ENCODE measurements at places on chromosomes 6 and 20.

- no peak overlapping the region for H3K4me3 ChIP-seq
- no peaks in the 10 kb centered on the region for H3K36me3 ChIP-seq
- DNase-seq: peak; percentile 16
- peaks cover 16% of the 10 kb centered on the region for H3K27me3 ChIP-seq
- H3K27ac ChIP-seq: no peak overlapping the region
These were observed 130.3 kb downstream of the GRM4 start for GRCh38 chr6:34015586-34015985.

- DNase-seq: no peak
- no peaks in the 10 kb centered on the region for H3K4me1 ChIP-seq
- H3K27me3 ChIP-seq: no peaks in the 10 kb centered on the region
- peaks cover 11% of the 10 kb centered on the region for H3K36me3 ChIP-seq
- no peak overlapping the region for H3K4me3 ChIP-seq
These were observed 68.3 kb upstream of the ASF1A start for GRCh38 chr6:118825661-118826060.

DNA sequence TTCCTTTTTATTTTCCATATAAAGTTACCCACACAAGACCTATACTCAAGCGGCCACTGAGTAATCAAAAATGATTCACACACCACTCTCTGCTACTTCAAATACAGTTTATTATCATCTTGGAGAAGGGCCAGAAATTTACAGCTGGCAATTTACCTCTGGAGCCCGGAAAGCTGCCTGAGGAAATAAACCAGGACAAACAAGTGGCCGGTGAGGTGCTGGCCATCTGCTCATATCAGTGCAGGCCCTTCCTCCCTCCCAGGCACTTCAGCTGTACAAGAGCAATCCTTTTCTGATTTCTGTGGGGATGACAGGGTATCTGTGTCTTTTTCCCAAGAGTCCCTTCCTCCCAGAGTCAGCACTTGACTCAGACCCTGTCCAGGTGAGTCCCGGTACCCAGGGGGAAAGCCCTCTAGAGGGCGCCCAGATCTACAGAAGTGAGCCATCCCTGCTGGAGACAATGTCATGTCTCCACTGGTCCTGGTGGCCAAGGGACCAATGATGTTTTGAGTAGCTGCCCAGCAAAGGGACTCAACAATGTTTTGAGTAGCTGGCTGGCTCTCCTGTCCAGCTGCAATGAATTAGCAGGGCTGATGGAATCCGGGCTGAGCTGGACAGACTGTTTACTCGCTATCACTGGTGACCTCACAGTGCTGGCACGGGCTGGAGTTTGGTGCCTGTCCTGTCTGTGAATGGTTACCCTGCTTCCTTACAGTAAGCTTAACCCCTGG is 23.6 kb downstream of the LRP11 start:
- peak overlapping the region; percentile 88 for H3K27ac ChIP-seq
- H3K36me3 ChIP-seq: peaks cover 5% of the 10 kb centered on the region
- H3K27me3 ChIP-seq: no peaks in the 10 kb centered on the region
- H3K4me1 ChIP-seq: peaks cover 44% of the 10 kb centered on the region

DNA sequence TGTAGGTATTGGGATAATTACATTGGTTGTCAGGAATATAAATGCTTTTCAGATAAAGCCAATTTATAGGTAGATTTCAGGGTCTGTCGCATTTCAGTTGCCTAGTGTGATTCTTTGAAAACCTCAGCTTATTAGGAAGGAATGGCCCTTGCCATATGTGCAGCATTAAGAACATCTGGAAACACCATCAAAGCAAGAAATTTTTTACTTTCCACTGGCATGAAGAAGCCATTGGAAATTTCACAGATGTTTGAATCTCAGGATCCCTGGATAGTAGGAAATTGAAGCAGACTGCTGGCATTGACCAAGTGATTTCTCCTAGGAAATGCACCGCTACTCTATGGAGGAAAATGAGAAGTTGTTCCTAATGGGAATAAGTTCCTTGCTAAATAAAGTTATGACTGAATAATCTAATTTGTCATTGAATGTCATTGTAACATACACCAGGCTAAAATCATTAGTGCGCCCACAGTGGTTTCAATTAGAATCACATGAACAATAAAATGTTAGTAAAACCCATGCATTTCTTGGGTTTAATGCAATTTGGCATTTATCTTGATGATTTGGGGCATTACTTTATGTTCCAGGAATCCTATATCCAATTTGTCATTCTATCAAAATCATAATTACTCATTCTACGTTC is 950.1 kb downstream of the EPHA7 start:
- no peaks in the 10 kb centered on the region for H3K4me1 ChIP-seq
- no peaks in the 10 kb centered on the region for H3K27me3 ChIP-seq
- H3K36me3 ChIP-seq: no peaks in the 10 kb centered on the region
- DNase-seq: no peak

DNA sequence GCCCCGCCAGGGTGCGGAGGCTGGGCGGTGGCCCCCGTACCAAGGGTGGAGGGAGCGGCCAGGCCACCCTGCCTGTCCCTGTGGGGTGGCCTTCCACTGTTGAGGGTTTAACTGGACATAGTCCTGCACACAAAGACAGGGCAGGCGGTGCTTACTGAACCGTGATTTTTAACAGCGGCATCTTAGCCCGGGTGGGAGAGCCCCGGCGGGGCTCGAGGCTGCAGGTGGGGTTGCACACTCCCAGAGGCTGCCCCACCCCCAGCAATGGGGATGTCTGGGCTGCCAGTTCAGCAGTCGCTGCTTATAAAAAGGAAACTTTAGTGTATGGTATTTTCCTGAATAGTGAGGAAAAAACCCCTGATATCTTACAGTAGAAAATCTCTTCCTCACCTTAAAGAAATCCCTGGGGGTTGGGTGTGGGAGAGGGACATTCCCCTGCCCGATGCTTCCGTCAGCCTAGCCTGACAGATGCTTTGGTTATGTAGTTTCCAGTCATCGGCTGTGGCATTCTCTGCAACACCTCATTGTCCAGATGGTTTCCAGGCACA is 79.4 kb downstream of the IRF4 start:
- H3K27ac ChIP-seq: no peak overlapping the region
- peaks cover 8% of the 10 kb centered on the region for H3K27me3 ChIP-seq
- no peaks in the 10 kb centered on the region for H3K36me3 ChIP-seq
- H3K4me1 ChIP-seq: no peaks in the 10 kb centered on the region

DNA sequence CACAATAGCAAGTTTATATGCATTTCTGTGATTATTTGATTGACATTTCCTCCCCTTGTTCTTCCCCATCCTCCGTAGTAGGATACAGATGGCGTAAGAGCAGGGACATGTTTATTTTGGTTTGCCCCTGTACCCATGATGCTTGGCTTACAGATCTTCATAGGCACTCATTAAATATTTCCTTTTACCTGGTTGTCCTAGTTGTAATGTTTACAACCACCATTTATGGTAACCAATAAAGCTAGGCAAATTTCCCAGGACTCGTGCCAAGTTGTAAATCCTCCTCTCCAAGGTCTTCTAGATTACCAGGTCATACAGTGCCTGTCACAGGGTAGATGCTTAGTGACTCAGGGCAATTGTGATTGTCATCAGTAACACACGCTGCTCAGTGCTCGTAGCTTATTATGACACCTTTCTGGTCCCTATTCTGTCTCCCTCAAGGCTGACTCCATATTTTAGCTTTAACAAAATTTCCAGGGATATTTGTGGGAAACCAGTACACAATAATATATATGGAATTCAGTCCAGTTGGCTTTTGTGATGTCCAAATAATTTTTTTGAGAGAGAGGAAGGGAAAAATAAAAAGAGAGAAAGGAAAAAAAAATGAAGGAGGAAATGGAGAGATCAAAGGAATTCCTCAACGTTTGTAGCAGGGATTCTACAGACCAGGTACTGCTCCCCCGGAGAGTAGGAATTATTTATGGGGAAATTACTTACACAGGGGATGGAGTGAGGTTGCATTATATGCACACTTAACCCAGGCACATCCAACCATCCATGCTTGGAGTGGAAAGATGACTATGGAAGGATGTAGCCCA is 24.6 kb downstream of the CYP24A1 start:
- peaks cover 5% of the 10 kb centered on the region for H3K4me1 ChIP-seq
- no peak overlapping the region for H3K27ac ChIP-seq
- no peak overlapping the region for H3K4me3 ChIP-seq
- H3K36me3 ChIP-seq: no peaks in the 10 kb centered on the region
- no peak for DNase-seq

DNA sequence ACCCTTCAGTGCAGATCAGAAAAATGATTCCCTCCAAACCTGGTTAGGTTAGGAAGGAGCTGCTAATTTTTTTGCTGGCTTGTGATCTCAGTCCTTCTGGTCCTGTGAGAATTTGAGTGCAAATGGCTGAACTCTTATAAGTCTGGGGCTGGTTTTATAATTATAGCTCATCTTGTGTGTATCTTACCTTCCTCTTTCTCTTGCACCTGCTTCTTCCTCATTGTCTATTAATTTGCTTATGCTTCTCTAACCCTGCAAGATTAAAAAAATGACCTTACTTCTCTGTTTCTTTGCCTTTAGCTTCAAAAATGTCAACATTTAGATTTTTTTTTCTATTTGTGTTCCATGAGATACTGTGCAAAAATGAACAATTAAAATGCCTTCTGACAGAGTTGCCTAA is 576.2 kb downstream of the DHX35 start:
- H3K27me3 ChIP-seq: no peaks in the 10 kb centered on the region
- no peak for DNase-seq
- H3K36me3 ChIP-seq: no peaks in the 10 kb centered on the region
- no peak overlapping the region for H3K4me3 ChIP-seq
- H3K4me1 ChIP-seq: no peaks in the 10 kb centered on the region

- H3K4me3 ChIP-seq: no peak overlapping the region
- no peak overlapping the region for H3K27ac ChIP-seq
- no peaks in the 10 kb centered on the region for H3K36me3 ChIP-seq
These were observed 161.2 kb upstream of the OGFRL1 start for GRCh38 chr6:71127374-71127773.

DNA sequence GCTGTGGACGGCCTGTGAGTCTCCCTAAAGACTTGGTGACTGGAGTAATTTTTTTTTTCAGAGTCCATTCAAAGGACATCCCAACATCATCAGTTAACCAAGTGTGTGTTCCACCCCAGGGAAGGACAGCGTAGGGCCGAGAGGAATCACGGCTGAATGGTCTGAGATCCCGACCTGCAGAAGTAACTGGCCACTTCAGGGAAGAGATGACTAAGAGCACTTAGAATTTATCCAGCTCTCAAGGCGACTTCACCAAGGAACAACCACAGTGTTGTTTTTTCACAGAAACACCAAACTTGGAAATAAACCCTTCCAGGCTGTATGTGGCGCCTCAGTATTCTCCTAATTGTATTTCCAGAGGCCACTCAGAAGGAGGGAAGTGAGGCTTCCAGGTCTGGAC is 231.6 kb downstream of the FNDC1 start:
- no peaks in the 10 kb centered on the region for H3K4me1 ChIP-seq
- H3K4me3 ChIP-seq: no peak overlapping the region
- no peaks in the 10 kb centered on the region for H3K36me3 ChIP-seq
- H3K27ac ChIP-seq: no peak overlapping the region

GRCh38 chr6:57262901-57263694 is 41.0 kb upstream of the RAB23 start:
- peak overlapping the region; percentile 98 for H3K27ac ChIP-seq
- peak overlapping the region; percentile 68 for H3K4me3 ChIP-seq
- DNase-seq: peak; percentile 93
- peaks cover 100% of the 10 kb centered on the region for H3K4me1 ChIP-seq

GRCh38 chr6:3291987-3292386 is 33.2 kb downstream of the PSMG4 start:
- peaks cover 37% of the 10 kb centered on the region for H3K27me3 ChIP-seq
- H3K36me3 ChIP-seq: no peaks in the 10 kb centered on the region
- H3K4me1 ChIP-seq: no peaks in the 10 kb centered on the region

- no peak overlapping the region for H3K4me3 ChIP-seq
- H3K27ac ChIP-seq: no peak overlapping the region
- H3K36me3 ChIP-seq: no peaks in the 10 kb centered on the region
- H3K4me1 ChIP-seq: no peaks in the 10 kb centered on the region
- no peak for DNase-seq
These were observed 483.8 kb downstream of the TFAP2B start for GRCh38 chr6:51302431-51302830.

- H3K27ac ChIP-seq: peak overlapping the region; percentile 90
- DNase-seq: peak; percentile 21
- peaks cover 21% of the 10 kb centered on the region for H3K36me3 ChIP-seq
- H3K4me3 ChIP-seq: peak overlapping the region; percentile 99
- peaks cover 2% of the 10 kb centered on the region for H3K27me3 ChIP-seq
- H3K4me1 ChIP-seq: peaks cover 29% of the 10 kb centered on the region
These were observed 512 bp downstream of the TAP1 start for GRCh38 chr6:32852844-32853540.

- H3K4me3 ChIP-seq: no peak overlapping the region
- peaks cover 62% of the 10 kb centered on the region for H3K4me1 ChIP-seq
- peaks cover 1% of the 10 kb centered on the region for H3K27me3 ChIP-seq
These were observed 6.0 kb downstream of the SCUBE3 start for GRCh38 chr6:35219683-35220326.

GRCh38 chr6:69848552-69848951 is 17.8 kb upstream of the COL19A1 start:
- no peaks in the 10 kb centered on the region for H3K36me3 ChIP-seq
- H3K4me3 ChIP-seq: no peak overlapping the region

DNA sequence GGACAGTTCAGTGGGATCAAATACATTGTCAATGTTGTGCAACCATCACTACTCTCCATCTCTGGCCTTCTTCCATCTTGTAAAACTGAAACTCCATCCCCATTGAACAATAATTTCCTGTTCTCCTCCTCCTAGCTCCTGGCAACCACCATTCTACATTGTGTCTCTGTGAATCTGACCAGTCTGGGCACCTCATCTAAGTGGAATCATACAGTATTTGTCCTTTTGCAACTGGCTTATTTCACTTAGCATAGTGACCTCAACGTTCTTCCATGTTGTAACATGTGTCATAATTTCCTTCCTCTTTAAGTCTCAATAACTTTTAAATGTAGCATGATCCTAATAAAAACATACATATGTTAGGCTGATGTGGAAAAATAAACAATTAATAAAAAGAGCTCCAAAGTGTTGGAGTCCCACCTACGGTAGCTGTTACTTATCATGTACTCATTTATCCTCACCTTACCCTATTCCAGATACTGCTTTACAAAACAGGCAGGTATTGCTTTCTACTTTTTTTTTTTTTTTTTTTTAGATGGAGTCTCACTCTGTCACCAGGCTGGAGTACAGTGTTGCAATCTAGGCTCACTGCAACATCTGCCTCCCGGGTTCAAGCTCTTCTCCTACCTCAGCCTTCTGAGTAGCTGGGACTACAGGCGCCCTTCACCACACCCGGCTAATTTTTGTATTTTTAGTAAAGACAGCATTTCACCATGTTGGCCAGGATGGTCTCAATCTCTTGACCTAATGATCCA is 91.9 kb downstream of the TNFAIP3 start:
- no peak for DNase-seq
- H3K4me3 ChIP-seq: no peak overlapping the region
- peaks cover 1% of the 10 kb centered on the region for H3K27me3 ChIP-seq
- H3K4me1 ChIP-seq: no peaks in the 10 kb centered on the region

GRCh38 chr20:38729767-38730166 is 5.5 kb downstream of the SLC32A1 start:
- H3K4me1 ChIP-seq: no peaks in the 10 kb centered on the region
- no peak overlapping the region for H3K4me3 ChIP-seq
- no peak for DNase-seq
- H3K27ac ChIP-seq: no peak overlapping the region

GRCh38 chr6:34941421-34941820 is 52.4 kb downstream of the ANKS1A start:
- no peak for DNase-seq
- H3K27me3 ChIP-seq: no peaks in the 10 kb centered on the region
- no peak overlapping the region for H3K27ac ChIP-seq
- H3K36me3 ChIP-seq: no peaks in the 10 kb centered on the region

Measured in HFFc6 (cell line).